ENCODE measurements at places on chromosomes 7 and 10.

DNA sequence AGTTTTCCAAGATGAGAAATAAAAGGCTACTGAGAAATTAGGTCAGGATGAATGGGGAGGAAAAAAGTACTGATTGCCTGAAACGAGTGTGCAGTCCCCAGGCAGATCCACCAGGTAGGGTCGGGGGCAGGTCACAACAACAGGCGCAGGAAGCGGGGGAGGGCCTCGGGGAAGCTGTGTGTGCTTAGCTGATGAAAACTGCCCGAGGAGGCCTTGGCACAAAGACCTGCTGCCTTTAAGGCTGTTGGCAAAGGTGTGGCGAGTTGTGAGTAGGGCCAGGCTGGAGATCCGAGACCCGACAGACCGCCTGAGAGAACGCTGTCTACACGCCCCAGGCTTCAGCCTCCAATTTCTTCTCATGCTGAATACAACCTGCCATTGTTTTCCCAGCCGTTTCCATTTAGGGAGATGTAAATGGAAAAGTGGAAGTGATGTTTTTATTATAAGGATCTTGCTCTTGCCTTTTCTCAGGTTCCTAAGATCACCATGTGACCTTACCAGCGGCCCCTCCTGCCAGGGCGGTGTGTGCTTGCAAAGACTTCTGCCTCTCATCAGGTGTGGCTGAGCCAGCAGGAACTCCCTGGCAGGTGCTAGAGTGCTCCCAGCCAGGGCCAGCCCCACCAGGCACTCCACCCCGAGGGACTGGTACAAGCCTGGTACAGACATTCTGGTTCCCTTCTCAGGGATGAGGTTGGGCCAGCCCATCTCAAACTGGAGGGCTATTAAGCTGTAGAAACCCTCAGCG is 60.8 kb downstream of the DLG5 start:
- DNase-seq: no peak

GRCh38 chr7:2031451-2031845 is 201.3 kb downstream of the MAD1L1 start:
- no peak for DNase-seq

DNA sequence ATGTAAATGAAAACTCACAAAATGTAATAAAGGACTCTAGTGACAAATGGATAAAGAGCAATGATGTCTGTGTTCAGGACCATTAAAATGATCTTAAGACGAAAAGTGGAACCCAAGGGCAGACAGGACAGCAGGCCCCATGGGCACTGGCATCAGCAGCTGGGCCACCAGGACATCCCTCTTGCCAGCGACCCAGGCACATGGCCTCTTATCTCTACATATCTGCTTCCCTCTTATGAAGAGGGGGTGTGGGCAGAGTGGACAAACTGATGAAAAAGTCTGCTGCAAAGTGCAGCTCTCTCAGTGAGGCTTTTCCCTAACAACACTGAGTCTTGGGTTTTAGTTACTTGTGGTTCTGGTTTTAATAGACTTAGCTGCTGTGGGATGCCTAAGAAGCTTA is 44.8 kb upstream of the ANKRD1 start:
- no peak for DNase-seq

- DNase-seq: no peak
Measured at GRCh38 chr10:80487791-80488538, 33.9 kb downstream of the TSPAN14 start.

GRCh38 chr7:15998617-15999016 is 312.1 kb upstream of the MEOX2 start:
- no peak for DNase-seq

GRCh38 chr7:119802147-119802546 is 470.8 kb upstream of the KCND2 start:
- DNase-seq: no peak

- DNase-seq: no peak
Measured at GRCh38 chr7:33195264-33195663, 65.9 kb downstream of the BBS9 start.

DNA sequence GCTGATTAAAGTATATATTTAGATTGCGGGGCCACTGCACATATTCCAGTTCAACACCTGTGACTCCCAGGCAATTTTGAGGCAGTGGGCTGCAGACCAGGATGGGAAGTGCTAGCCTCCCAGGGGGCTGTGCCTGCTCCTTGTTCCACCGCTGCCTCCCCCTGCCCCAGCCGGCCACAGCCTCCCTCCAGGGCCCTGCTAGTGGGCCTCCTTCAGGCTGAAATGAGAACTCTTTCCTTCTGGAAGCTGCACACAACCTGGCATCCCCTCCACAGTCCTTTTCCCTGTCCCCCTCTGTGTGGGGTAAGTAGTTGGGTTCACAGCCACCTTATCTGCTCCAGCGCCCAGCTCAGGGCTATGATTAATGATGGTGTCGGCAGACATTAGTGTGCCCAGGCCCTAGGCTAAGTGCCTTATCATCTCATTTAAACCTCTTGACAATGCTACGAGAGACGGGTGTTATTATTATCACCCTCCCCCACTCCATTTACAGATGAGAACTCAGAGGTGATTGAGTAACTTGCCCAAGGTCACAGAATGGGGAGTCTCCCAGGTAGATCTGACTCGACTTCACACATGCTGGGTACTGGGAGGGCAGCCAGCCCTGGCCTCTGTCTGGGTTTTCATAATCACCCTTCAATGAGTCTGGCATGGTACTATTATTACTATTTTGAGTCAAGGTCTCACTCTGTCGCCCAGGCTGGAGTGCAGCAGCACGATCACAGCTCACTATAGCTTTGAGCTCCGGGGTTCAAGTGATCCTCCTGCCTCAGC is 10.8 kb upstream of the SFRP5 start:
- no peak for DNase-seq

DNA sequence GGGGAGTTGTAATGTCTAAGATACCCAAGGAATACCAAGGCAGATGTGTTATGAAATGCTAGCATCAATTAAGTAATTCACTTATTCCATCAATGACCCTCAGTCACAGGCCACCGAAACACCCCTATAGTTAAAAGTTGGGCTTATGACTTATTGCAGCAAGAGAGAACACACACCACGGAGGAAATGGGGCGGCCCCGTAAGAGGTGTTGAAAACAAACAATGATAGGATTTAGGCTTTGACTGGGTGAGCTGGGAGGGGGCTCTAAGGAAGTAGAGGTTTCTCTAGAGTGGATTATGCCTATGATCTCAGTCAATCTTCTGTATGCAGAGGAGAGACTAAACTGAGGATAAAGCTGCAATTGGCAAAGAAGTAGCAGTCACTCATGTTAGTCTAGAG is 45.4 kb upstream of the PRKCQ start:
- DNase-seq: no peak

GRCh38 chr7:20317413-20317812 is 13.3 kb upstream of the ITGB8 start:
- DNase-seq: no peak

GRCh38 chr10:34102237-34102673 is 712.8 kb downstream of the PARD3 start:
- peak; percentile 62 for DNase-seq

- DNase-seq: no peak
Measured at GRCh38 chr7:11182736-11183135, 209.1 kb downstream of the PHF14 start.

DNA sequence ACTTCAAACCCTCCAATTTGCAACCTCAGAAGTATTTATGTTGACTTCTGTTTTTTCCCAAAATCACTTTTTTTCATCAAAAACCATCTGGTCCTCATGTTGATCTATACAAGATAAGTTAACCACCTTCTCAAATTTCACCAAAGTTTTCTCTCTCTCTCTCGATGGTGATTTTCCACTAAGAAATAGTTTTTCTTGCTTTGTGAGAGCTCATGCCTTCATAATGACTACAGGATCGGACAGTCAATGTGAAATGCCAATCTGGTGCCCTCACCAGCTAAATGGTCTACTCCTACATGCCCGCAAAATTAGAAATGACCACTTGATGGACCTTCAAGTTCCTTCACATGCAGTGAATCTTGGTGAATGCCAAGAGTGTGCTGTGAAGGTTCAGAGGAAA is 40.4 kb downstream of the CNNM1 start:
- DNase-seq: no peak

DNA sequence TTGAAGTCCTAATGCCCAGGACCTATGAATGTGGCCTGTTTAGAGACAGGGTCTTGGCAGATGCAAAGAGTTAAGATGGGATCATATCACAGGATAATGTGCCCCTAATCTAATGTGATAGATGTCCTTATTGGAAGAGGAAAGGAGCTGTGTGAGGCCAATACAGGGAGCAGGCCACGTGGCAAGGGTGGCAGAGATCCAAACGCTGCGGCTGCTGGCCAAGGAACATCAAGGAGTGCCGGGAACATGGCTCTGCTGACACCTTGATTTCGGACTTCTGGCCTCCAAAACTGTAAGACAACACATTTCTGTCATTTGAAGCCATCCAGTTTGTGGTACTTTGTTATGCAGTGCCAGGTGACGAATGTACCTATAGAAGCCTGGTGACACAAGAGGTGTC is 37.7 kb upstream of the EZH2 start:
- no peak for DNase-seq

GRCh38 chr10:108427146-108427545 is 1262.6 kb upstream of the SORCS1 start:
- DNase-seq: no peak

GRCh38 chr7:156496363-156496769 is 144.2 kb upstream of the RNF32 start:
- no peak for DNase-seq

DNA sequence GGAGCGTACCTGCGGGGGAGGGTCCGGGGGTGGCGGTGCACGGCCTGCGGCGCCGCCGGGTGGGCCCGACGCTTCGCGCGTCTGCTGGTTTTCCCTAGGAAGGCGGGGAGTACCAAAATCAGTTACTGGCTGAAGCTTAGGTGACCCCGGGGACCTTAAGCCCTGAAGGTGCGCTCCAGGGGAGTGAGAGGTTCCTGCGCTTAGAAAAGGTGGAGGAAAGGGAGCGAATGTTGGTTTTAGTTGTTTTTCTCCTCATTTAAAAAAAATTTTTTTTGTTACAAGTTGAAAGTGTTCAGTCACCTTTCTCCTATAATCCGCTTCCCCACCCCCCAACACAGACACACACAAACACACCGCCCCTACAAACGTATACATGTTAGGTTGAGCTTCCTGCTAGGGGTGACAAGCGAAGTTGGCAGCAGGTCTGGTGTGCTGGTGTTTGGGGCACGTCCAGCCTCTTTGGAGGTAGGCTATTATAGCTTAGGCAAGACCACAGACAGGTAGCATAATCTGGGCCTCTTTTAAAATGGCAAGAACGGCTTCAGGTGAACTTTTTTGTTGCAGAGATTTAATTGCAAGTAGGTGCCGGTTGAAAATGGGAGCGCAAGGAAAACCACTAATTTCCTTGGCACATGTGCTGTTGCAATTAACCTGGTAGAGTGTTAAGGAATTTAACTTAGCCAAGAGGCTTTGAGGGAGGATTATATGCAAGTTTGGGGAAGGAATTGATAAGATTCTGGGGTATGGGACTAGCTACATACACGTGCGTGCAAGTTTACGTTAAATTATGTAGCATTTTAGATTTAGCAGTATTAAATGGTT is 945 bp downstream of the ADD3 start:
- peak; percentile 29 for DNase-seq

DNA sequence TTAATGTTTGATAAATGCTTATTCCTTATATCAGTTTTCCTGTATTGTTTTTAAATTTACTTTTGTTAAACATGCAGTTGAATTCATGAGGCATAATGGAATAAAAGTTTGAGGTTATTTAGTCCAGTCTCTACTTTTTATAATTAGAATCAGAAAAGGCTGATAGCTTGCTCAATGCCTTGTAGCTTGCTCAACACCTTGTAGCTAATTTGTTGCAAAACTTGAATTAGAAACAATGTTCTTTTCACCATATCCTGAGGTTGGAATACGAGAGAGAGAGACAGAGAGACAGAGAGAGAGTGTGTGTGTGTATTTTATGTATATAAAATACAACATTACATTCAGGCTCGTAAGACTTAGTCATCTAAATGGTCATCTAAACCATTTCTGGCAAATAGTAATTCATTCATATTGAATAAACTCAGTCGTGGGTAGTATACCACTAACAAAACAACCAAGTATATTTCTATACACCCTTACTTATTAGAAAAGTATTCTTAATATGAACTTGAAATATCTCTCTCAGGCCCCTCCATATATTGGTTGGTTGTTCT is 243.5 kb downstream of the ADK start:
- no peak for DNase-seq

DNA sequence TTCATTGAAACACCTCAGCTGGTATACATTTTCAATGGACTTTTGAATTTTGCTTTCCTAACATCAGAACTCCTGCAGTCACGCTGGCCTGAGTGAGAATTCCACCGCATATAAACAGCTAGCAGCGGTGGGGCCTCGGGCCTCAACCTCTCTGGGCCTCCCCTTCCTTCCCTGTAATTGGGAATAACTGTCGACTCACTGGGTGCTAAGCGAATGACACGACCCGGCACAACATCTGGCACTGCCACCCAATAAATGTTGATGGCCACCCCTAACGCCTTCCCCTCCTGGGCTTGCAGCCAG is 670 bp downstream of the RCC1L start:
- no peak for DNase-seq

GRCh38 chr10:5761220-5761619 is 52.0 kb downstream of the GDI2 start:
- no peak for DNase-seq

- DNase-seq: no peak
Measured at GRCh38 chr7:44583146-44583865, 1.3 kb upstream of the TMED4 start.

DNA sequence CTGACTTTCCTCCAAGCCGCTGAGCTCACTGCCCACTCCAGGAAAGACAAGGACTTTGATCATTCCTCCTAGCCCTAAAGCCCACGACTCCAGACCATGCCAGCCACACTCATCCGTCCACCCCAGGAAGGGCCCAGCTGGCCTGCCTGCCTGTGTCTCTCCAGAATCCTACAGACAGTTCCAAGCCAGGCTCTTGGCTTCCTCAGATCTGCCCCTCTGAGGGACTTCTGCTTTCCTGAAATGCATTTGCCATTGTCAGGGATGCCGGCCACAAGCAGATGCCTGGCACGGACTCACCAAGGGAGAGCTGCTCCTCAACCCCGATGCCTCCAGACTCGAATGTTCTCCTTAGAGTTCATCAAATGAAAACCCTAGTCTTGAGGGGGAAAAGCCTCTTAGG is 155.8 kb downstream of the OAT start:
- DNase-seq: no peak

DNA sequence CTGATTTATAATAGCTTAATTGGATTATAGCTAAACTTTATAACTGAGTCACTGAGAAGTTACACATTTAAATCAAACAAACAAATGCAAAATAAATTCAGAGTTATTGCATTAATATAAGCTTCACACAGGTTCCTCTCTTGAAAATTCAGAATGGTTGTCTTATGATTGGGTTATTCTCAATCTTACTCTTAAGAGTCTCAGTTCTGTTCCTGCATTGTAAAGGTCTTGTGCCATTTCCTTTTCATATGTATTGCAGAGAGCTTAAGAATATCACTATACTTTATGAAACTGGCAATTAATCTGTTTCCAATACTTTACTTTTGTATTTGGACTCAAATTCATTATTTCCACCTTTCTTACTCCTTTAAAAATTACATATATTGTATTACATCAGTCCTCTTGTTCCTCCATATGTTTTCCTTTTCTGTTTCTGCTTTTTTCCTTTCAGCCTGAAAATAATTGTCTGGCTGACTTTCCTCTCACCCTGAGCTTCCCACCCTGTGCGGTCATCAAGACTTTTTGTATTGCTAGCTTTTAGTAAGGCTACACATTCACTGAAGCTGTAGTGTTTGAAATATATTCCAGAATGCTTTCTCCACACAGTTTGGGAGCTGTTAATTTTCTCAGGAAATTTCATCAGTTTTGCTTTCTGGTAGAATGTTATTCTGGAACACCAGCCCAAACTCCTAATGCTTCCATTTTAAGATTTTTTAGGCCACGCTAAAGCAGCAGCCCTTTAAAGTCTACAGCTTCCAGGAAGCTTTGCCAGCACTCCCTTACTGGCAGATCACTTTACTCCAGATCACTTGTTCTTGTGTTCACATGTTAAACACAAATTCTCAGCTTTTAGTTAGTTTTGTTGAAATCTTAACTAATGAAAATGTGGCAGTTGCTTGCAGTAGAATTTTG is 139.4 kb downstream of the KCND2 start:
- no peak for DNase-seq
